Thoracic aorta (tissue), 2 donors: ENCODE measurements at places on chromosomes 4 and X. TPM values are rescaled to one million over a fixed set of nuclear protein-coding genes. Genes with fewer than 3 reads are reported as not detected.

Gene POU3F4
- total RNA-seq: not detected

Gene IL1RAPL1
- 0.54 TPM for total RNA-seq

Gene BEND4
- 0.28 TPM for total RNA-seq

Gene GK
- 15.2 TPM for total RNA-seq

Gene MAGEE1
- total RNA-seq: 3.7 TPM

Gene KCNE5
- total RNA-seq: 1.3 TPM

Gene CXCL1
- total RNA-seq: 0.68 TPM

Gene SGCB
- total RNA-seq: 54.1 TPM

Gene CT47B1
- not detected for total RNA-seq

Gene EGF
- total RNA-seq: not detected

- no peak for DNase-seq
Observed at GRCh38 chr4:24010994-24011393, 121.1 kb upstream of the PPARGC1A start.

DNA sequence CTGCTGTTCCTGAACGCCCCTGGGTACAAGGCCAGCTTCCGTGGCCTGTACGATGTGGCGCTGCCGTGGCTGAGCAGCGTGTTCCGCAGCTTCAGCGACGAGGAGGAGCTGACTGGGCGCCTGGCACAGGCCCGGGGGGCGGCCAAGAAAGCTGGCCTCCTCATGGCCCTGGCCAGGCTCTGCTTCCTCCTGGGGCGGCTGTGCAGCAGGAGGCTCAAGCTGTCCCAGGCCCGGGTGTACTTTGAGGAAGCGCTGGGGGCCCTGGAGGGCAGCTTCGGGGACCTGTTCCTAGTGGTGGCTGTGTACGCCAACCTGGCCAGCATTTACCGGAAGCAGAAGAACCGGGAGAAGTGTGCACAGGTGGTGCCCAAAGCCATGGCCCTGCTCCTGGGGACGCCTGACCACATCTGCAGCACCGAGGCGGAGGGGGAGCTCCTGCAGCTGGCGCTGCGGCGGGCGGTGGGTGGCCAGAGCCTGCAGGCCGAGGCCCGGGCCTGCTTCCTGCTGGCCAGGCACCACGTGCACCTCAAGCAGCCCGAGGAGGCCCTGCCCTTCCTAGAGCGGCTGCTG, 28.2 kb downstream of the SH3TC1 start:
- DNase-seq: no peak

DNA sequence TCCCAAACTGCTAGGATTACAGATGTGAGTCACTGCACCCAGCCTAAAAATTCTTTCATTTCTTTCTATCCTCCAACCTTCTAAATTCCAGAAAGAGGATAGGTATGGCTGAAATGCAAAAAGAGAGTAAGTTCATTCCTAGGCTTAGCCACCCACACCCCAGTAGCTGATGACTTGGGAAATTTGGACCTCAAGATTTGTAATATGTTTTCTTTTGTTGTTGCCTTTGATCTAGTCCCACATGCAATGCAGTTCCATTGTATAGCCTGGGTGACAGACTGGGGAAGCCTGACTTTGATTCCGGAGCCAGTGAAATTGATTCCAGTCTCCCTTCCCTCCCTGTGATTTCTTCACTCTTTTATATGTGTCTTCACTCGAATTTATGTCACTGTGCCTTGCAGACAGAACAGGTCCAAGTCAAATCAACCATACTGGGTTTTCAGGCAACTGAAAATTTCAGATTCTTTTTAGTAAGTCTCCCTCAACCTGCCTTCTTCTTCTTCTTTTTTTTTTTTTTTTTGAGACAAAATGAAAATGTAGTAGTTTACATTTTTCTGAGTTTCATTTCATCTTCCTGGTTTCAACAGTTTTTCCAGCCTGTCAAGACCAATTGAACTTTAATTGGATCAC, 176.2 kb upstream of the RBPJ start:
- no peak for DNase-seq

DNA sequence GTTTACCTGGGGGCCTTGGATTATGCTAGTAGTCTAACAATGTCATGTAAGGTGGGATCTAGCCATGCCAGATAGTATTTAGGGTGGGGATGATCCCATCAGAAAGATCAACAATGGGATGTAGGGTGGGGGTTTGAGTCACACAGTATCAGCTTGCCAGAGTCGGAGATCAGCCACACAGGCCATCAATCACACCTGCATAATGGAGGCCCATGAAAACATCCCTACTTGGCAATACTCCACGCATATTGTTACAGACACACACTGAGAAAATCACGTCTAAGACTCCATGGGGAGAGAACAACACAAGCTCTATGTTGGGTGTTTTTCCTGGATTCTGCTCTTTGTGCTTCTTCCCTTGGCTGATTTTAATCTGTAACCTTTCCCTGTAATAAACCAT, 49.5 kb upstream of the SLC25A4 start:
- no peak for DNase-seq

DNA sequence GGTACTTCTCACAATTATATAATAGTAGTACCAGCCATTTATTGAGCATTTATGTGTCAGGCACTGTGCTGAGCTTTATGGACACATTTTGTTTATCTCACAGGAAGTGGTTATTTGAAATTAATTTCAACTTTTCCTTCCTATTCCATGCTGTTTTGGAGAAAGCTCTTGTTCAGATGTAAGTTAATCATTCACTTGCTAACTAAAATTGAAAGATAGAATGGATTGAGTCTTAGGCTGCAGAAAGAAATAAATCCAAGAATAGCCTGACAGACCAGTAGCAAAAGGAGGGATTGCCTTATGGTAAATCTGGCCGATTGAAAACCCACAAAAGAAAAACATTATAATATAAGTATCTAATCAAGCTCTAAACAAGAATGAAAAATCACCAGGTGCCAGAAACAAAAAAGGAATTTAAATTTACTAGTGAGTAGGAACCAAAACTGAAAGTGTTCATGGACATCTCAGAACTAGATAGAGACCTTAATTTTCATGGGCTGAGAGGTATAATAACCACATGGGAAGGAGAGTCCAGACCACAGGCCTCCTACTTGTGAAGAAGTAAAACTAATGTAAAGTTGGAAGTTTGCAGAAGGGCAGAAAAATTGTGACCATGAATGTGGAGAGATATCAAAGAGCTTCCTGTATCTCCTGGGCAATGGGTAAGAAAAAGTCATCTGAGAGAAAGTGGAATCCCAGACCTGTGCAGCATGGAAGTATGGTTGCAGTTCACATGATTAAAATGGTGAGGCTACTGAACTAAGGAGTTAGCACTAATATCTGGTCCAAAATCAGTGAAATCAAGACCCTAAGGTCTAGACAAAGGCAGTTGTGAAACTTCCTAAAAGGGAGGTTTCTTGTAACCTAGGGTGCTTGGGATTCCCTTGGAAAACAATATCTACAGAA, 38.0 kb downstream of the RADX start:
- DNase-seq: no peak

- DNase-seq: no peak
Observed at GRCh38 chr4:123870216-123870876, 473.8 kb downstream of the SPRY1 start.

DNA sequence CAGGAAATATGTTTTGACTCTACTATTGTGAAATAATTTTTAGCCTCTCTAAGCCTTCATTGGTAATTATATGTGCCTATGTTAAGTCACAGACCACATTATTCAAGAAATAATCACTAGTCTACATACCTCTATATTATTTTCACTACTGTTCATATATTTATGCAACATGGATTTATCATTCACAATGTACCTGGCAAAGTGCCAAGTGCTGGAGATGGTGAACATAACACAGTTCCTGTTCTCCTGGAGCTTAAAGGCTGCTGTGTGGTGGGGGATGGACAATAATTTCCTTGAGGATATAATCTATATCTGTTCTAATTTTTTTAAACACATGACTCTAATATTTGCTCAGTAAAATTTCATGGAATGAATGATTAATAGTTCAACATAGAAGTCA, 527.7 kb upstream of the CXorf51A start:
- no peak for DNase-seq

DNA sequence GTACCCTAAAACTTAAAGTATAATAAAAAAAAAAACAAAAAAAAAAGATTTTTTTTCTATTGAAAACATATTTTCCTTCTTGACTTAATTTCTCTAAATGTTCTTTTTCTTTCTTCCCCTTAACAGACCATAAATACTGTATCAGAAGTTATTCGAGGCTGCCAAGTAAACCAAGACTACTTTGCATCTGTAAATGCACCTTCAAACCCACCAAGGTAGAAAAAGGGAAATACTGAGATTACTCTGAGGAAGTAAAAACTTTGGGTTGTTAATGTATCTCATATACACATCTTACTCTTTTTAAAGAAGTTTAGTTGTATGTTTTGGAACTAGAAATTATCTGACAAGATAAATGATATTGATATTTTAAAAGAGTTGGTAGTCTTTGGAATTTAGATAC, 65.6 kb downstream of the USO1 start:
- no peak for DNase-seq

GRCh38 chr4:25667931-25668557, 12.4 kb downstream of the SLC34A2 start:
- no peak for DNase-seq

- DNase-seq: no peak
Observed at GRCh38 chr4:105710678-105711077, 2.1 kb downstream of the GSTCD start.

DNA sequence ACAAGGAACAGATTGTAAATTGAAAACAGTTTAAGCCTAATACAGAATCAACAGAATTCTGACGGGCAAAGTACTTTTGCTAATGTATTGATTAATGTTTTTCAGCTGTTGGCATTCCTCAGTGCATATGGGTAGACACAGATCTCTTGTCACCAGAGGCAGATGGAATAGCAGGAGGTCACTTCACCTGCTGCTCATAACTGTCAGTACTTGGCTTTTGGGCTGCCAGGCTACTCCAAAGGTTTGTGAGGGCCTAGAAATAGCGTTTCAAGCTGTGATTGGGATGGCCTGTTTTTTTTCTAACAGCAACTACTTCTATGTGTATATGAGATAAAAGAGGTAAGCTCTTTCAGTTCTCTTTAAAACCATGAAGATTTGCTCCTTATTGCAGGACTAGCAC, 307.5 kb upstream of the ANXA10 start:
- no peak for DNase-seq

DNA sequence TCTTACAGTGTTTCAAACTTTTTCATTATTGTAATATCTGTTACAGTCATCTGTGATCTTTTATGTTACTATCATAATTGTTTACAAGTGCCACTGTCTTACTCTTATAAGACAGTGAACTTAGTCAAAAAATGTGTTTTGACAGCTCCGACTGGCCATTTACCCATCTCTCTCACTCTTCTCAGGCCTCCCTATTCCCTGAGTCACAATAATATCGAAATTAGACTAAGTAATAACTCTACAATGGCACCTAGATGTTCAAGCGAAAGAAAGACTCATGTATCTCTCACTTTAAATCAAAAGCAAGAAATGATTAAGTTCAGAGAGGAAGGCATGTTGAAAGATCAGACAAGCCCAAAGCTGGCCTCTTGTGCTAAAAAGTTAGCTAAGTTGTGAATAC, 184.2 kb downstream of the CDS1 start:
- no peak for DNase-seq

GRCh38 chr4:10084651-10085358, 31.8 kb downstream of the WDR1 start:
- DNase-seq: no peak

DNA sequence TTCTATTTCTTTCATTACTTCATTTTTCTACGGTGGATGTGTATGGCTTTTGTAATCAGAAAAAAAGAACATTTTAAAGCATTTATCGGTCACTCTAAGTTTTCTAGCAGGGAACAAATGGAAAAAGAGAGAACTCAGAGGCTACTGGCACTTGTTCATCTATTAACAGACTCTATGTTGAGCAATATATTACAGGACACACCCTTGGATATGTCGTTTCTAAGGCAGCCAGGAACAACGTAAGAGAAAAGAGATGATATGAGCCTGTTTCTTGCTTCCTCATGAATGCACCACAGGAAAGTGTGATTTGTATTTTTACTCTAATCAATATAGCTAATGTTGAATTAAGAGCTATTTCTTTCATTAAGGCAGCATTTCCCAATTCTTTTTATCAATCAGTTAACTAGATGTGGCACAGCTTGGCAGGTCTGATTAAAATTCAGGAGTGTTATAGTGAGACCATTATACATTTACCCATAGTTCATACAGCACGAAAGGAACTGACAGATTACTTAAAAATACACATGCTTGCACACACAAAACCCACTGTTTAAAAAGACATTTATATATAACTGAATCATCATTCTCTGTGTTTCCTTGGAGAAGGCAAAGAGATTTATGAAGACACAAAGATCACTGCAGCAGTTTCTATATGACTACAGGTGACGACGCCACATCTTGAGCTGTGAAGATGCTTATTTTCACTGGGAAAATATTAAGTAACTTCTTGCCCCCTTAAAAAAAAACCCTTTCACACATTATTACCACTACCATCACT, 13.0 kb downstream of the RAB9B start:
- DNase-seq: no peak

DNA sequence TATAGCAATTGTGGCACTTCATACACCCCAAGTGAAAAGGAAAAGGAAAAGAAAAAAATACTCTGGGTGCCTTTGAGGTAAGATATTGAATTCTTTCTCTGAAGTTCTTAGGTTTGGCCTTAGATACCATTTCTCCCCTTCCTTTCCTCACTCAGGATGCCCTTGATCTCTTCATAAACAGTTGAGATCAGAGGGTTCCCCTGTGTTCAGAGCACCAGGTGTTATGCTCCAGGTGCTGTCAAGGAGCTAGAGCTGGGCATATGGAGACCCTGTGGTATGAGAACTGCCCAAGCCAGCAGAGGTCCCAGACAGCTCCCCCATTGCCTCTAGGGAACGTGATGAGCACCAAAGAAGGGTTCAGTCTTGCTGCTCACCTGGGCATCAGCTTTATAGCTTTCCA, 17.1 kb upstream of the CD40LG start:
- DNase-seq: no peak

GRCh38 chr4:56640621-56641493, 40.2 kb downstream of the HOPX start:
- DNase-seq: no peak

- DNase-seq: no peak
Observed at GRCh38 chr4:56531823-56532222, 26.2 kb downstream of the ARL9 start.
